ENCODE measurements at places on chromosomes 12 and 14. TPM values are rescaled to one million over a fixed set of nuclear protein-coding genes. Genes with fewer than 3 reads are reported as not detected.
A peak's percentile ranks its signal among the peaks of the same experiment; 100 is the strongest.

Gene AVPR1A
- polyA plus RNA-seq: 11.0 TPM

Gene BRI3BP
- 11.9 TPM for polyA plus RNA-seq

Gene BHLHE41
- 2.9 TPM for polyA plus RNA-seq

Gene SOS2
- 41.0 TPM for polyA plus RNA-seq

Gene CCDC38
- polyA plus RNA-seq: 0.35 TPM

Gene RPGRIP1
- 0.65 TPM for polyA plus RNA-seq

Gene GARIN6
- polyA plus RNA-seq: not detected

Gene EXOC5
- 69.3 TPM for polyA plus RNA-seq

Gene TMEM233
- polyA plus RNA-seq: 1.3 TPM

Gene C12orf54
- 0.61 TPM for polyA plus RNA-seq

Gene FOXN3
- polyA plus RNA-seq: 32.8 TPM

Gene VRTN
- polyA plus RNA-seq: not detected

Gene NOC4L
- polyA plus RNA-seq: 11.3 TPM

Gene MUCL1
- polyA plus RNA-seq: not detected

- DNase-seq: no peak
Measured at GRCh38 chr12:28866715-28867503, 282.2 kb upstream of the FAR2 start.

GRCh38 chr14:89953602-89954001, 928 bp downstream of the EFCAB11 start:
- no peak for DNase-seq

DNA sequence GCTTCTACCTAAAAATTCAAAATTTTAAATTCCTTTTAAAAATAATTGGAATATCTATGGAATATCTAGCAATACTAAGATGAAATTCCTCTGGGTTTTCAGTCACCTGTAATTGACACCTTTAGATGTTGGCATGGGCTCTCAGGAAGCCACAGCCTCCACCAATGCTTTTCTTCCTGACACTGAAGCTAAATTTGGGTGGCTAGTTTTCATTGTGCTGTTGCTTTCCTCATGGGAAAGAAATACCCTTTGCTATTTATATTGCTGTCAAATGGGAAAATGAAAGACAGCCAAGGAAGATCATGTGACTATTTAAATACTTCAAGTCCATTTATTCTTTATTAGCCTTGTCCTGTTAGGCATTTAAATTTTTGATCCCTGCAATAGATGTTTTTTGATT, 313.0 kb downstream of the NAV3 start:
- DNase-seq: no peak

DNA sequence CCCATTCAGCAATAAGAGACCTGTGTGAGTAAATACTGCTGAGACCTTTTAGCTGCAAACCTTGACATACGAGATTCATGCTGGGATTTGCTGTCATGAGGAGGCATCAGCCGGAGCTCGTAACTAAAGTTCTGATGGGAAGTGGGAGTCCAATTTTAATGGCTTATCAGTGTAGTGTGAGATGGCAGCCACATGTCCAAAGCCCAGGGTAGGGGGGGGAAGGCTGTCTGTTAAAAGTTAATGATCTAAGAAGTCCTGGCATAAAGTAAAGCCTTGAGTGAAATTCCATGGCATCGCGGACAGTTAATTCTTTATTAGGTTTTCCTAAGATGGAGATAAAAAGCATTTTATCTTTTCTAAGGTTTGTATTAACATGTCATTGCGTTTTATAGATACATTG, 240.0 kb downstream of the AACS start:
- peak; percentile 38 for DNase-seq

GRCh38 chr14:22232933-22233332, 356.1 kb downstream of the DAD1 start:
- DNase-seq: no peak

DNA sequence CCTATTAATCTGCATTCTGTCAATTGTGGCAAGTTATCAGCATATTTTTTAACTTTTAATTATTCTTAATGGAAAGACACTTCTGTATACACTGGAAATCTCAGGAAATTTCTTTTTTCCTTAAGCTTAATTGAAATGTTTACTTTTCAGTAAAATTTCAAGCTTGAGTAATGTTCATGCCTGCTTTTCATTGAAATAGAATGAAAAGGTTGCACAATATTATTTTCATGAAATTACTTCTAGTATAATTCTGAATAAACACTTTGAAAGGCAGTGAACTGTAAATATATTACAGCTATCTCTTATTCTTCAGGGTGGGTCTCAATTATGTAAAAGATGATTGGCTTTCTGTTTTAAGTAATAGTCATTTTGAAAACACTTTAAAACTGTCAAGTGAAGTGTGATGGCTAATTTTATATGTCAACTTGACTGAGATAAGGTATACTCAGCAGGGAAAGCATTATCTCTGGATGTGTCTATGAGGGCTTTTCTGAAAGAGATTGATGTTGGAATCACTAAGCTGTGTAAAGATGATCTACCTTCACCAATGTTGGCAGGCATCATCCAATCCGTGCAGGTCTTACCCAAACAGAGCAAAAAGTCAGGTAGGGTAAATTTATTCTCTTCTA, 29.9 kb downstream of the CLEC2D start:
- DNase-seq: no peak

DNA sequence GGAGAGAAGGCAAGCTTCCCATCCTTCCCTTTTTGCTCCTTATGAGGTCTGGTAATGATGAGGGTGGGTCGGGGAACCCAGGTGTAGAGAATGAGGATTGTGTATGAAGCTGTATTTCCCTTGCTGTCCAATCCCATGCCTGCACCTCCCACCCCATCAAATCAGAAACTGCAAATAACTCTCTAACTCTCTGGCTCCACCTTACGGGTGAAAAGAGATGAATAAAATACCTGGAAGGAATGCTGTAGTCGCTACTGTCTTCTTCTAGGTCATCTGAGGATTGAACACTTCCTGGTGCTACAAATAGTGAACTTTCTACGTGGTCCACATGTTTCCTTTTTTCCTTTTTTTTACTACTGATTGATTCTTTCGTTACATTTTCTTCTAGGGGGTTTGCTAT, 38.9 kb upstream of the DICER1 start:
- DNase-seq: no peak

- no peak for DNase-seq
Measured at GRCh38 chr12:54984658-54985376, at the start of gene TESPA1. TESPA1 (minus strand) TSS chr12:54984762; CDS start chr12:54974562, 10,200 bp downstream.

DNA sequence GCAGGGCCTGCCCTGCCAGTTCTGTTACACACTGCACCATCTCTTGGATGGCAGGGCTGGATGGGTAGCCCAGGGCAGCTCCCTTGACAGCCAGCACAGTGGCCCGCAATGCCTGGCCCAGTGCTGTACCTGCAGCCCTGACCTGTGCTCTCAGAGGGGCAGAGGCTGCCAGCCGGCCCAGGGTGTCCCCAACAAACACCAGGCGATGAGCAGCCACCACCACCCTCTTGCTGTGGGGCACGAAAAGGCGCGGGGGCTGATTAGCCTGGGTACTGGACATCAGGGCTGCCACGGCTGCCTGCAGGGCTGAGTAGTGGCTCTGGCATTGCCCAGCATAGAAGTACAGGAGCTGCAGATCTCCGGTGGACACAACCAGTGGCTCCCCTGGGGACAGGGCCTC, 4.6 kb upstream of the SLC22A17 start:
- no peak for DNase-seq

GRCh38 chr12:130633771-130634170, 82.3 kb downstream of the RIMBP2 start:
- DNase-seq: no peak

DNA sequence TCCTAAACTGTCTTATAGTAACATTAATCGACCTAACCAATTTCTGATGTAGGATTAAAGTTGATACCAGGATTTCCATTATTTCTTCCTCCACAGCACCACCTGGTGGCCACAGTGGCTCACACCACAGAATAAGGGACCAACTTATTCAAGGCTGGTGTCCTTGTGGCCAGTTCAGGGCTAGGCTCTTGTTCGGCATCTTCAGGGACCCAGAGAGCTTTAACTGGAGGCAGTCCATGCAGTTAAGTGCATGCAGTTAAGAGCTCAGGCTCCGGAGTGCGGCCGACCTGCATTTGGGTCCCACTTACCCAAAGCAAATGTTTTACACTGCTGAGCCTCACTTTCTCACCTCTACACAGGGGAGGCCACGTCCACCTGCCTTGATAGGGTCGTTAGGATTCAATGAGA, 42.0 kb upstream of the GPR68 start:
- peak; percentile 47 for DNase-seq

DNA sequence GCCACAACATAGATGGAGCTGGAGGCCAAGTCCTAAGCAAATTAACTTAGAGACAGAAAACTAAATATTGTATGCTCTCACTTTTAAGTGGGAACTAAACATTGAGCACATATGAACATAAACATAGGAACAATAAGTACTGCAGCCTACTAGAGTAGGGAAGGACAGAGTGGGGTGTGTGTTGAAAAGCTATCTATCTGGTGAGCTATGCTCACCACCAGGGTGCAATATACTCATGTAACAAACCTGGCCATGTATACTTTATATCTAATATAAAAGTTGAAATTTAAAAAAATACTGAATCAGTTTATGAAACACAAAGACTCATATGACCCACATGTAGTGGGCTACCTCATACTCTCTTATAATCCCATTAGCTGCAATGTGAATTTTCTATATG, 1305.0 kb downstream of the LRFN5 start:
- no peak for DNase-seq

- DNase-seq: no peak
Measured at GRCh38 chr14:64788706-64789105, 84.5 kb downstream of the PLEKHG3 start.

GRCh38 chr14:72810201-72810600, 83.7 kb downstream of the DPF3 start:
- no peak for DNase-seq

GRCh38 chr12:106580671-106581508, 1.9 kb upstream of the RFX4 start:
- no peak for DNase-seq

- DNase-seq: no peak
Measured at GRCh38 chr14:85688006-85688405, 158.1 kb downstream of the FLRT2 start.

DNA sequence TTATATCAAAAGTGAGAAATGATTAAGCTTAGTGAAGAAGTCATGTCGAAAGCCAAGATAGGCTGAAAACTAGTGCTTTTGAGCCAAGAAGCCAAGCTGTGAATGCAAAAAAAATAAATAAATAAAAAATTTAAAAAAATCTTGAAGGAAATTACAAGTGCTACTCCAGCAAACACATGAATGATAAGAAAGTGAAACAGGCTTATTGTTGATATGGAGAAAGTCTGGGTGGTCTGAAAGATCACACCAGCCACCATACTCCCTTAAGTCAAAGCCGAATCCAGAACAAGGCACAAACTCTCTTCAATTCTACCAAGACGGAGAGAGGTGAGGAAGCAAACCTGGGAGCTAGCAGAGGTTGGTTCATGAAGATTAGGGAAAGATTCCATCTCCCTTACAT, 49.7 kb downstream of the MED13L start:
- no peak for DNase-seq

- DNase-seq: no peak
Measured at GRCh38 chr12:124024263-124024678, 51.3 kb downstream of the ZNF664 start.

- DNase-seq: no peak
Measured at GRCh38 chr14:89458713-89459420, 41.8 kb upstream of the FOXN3 start.

DNA sequence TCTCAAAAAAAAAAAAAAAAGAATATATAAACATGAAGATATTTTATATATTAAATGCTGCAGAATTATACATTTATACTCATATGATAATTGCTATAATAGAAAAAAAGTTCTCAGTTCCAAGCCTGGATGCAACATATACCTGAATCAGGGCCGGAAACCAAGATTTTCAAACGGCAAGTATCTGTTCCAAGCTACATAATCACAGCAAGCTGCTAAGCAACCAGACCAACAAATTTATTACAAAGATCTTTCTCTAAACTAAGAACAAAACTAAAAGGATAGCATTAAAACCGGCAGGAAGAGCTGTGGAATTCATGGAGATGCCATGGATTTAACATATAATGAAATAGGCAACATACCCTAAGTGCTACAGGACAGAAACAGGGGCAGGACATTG, 7.1 kb downstream of the RACGAP1 start:
- no peak for DNase-seq

- DNase-seq: no peak
Measured at GRCh38 chr12:1318327-1319031, 275.9 kb downstream of the FBXL14 start.

GRCh38 chr12:84632556-84632955, 280.0 kb downstream of the SLC6A15 start:
- DNase-seq: no peak

- no peak for DNase-seq
Measured at GRCh38 chr14:100546051-100546443, 41.2 kb downstream of the BEGAIN start.
